PC-3 (cell line): ENCODE measurements at places on chromosomes 7 and 10. TPM values are rescaled to one million over a fixed set of nuclear protein-coding genes. Genes with fewer than 3 reads are reported as not detected.

DNA sequence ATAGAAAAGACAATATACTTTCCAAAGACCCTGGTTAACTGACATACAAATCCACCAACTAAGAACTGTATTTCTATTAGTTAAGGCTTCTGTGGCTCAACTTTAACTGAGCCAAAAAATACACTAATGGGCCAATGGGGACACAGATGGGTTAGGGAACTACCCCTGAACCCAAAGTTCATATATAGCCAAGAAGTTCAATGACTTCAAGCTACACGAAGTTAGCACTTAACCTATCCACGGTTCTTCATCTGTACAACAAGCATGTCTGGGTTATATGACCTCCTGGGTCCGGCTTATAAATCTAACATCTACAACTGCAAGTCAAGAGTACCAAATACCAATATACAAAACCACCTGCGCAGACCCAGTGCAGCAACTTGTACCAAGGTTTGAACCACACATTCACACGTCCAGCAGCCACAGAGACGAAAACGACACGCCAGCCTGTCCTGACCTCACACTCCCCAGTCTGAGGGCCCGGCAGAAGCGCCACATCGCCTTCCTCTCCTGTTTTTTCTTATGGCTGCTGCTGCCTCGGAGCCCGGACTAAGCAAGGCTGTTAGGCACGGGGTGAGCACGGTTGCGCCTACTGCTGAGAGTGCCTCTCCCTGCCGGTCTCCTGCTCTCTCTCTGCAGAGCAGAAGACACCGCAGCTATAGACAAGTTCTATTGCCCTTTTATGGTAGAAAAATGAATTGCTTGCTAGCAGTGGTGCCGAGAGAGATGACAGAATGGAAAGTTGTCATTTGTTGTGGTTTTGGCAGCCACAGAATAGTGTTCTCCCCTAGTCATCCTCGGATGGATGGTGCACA, 86.3 kb downstream of the RNF216 start:
- DNase-seq = no peak

- no peak for DNase-seq
These were observed 13.9 kb downstream of the PIK3AP1 start for GRCh38 chr10:96706331-96706853.

DNA sequence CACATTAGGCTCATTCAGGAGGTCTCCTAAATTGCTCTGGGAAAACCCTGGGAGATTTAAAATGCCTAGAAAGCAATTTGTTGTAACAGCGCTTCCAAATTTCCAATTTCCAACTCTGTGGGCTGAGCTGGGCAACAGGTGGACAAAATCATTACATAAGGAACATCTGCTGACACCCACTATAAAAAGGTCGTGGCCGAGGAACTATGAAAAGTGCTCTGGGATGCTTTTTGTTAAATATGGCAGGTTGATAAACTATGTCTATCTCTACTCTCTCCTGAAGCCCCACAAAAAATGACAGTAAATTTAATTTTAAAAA, 45.1 kb downstream of the ATXN7L1 start:
- DNase-seq = no peak

- DNase-seq = no peak
These were observed 70.1 kb upstream of the CAMK1D start for GRCh38 chr10:12279281-12279680.

DNA sequence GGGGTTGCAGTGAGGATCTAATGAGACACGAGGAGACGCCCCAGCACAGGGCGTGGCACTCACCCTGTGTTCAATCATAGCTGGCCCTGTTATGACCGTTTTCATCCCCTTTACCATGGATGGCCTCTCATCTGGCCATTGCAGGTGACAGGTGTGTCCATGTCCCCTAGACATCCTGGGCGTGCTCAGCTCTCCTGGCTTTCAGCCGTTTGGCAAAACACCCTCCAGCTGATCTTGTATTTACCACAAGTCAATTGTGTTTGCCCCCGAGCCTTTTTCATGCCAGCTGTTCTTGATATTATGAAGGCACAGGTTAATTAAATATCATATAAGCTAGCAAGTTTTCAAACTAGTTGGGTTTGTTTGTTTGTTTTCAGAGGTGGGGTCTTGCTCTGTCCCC, 97.1 kb downstream of the CHST15 start:
- DNase-seq = peak; percentile 32

- peak; percentile 52 for DNase-seq
These were observed 669 bp upstream of the AP5Z1 start for GRCh38 chr7:4774658-4775249.

DNA sequence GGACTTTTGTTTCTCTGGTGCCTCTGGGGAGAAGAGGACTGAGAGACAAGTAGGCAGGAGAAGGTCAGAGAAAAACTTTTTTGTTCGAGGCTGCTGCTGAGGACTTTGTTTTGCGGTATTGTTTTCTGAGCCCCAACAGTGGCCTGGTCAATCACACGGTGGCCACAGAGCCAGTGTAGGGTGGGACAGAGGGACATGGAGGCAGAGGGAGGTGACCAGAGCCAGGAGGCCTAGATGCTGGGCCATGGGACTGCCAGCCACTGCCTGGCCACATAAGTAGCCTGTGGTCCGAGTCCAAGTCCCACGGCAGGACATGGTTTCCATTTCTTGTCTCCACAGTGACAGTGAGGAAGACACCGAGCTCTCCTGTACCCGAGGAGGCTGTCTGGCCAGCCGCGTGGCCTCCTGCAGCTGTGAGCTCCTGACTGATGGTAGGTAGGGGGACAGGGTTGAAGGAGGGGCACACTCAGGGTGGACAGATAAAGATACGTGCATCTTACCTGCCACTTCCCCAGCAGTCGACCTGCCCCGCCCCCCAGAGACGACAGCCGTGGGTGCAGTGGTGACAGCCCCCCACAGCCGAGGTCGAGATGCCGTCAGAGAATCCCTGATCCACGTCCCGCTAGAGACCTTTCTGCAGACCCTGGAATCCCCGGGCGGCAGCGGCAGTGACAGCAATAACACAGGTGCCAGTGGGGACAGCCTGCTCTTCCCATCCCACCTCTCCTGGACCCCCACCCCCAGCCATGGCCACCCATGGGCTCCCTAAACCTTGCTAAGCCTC, 27.5 kb downstream of the SH2B2 start:
- DNase-seq = no peak

DNA sequence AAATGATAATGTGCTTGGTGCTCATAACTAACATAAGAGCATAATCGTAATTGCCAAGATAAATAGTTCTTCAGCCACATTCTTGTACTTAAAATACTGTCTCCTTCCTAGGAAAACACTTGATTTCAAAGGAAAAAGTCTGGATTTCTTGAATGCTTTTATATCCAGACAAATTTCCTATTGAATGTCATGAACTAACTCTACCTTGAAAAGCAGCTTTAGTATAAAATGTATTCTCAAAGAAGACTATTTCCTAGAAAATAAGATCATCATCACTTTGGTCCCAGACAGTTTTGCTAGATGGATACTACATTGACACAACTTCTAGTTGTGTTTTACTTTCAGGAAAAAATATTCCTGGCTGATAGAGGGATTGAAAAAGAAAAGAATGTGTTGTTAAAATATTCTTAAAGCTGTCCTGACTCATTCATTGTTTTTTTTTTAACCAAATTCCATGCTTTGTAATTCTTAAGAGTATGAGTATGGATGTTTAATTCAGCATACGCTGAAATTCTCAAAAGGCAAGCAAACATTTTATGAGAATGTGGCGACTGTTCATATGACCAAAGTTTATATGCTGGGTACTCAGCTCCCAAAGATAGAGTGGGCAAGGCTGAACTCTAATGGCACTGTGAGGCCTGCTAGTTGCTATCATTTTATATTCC, 106.1 kb downstream of the PPP1R3A start:
- no peak for DNase-seq

DNA sequence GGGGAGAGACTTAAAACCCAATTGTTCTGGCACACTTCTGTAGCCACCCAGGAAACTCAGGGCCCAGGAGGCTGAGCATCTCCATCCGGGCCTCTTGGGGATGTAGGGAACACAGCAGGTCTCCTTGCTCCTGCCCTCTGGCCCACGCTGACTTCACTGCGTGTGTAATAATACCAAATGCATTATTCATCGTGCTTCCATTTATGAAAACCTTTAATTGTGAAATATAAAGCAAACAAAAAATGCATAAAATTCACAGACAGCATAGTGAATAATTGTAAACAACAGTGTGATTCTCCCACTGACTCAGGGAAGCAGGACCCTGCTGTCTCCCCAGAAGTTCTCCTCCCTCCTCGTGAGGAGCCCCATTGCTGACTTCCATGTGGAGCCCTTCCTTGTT, 70.3 kb upstream of the SHH start:
- DNase-seq = peak; percentile 83

- no peak for DNase-seq
These were observed 115.9 kb upstream of the MEOX2 start for GRCh38 chr7:15802425-15802824.

- no peak for DNase-seq
These were observed 105.7 kb downstream of the GRB10 start for GRCh38 chr7:50676740-50677637.

DNA sequence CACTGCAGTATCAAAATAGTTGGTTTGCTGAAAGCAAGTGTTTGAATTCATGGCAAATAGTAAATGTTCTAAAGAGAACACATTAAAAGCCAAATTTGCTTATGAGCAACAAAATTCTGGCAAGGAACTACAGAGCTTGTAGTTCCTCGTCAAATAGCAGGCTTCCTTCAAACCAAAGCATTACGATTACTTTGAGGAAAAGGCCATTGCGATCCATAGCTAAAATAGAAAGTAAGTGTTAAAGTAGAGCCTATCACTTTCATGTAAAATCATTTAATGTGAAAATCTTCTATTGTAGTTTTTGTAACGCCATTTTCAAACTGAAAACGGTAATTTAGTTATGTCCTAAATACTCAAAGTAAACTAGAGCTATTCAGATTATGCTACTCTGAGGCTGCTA, 20.1 kb downstream of the CACNA2D1 start:
- DNase-seq = no peak

Gene LBX1
- not detected in 2 replicates for total RNA-seq

Gene OIT3
- not detected in 2 replicates for total RNA-seq

Gene TASOR2
- 47.3 and 52.9 TPM in 2 replicates for total RNA-seq

Gene KLF14
- total RNA-seq = not detected in 2 replicates

Gene ANKRD22
- 5.0 and 6.2 TPM in 2 replicates for total RNA-seq

Gene TRPV5
- total RNA-seq = not detected in 2 replicates

Gene ZNF138
- 4.1 and 10.9 TPM in 2 replicates for total RNA-seq

Gene TAS2R4
- total RNA-seq = 0.35 TPM in 1 of 2 replicates, not detected in the other

Gene GARIN1A
- total RNA-seq = 0.91 and 3.6 TPM in 2 replicates
